ENCODE measurements at places on chromosomes 16 and 17. TPM values are rescaled to one million over a fixed set of nuclear protein-coding genes. Genes with fewer than 3 reads are reported as not detected.

GRCh38 chr17:48619826-48620449 is 4.8 kb upstream of the HOXB8 start:
- no peak for DNase-seq
- H3K27me3 ChIP-seq, result peaks cover 82% of the 10 kb centered on the region
- H3K27ac ChIP-seq, result no peak overlapping the region
- no peaks in the 10 kb centered on the region for H3K36me3 ChIP-seq
- no peak overlapping the region for H3K4me3 ChIP-seq
- H3K4me1 ChIP-seq, result peaks cover 23% of the 10 kb centered on the region

DNA sequence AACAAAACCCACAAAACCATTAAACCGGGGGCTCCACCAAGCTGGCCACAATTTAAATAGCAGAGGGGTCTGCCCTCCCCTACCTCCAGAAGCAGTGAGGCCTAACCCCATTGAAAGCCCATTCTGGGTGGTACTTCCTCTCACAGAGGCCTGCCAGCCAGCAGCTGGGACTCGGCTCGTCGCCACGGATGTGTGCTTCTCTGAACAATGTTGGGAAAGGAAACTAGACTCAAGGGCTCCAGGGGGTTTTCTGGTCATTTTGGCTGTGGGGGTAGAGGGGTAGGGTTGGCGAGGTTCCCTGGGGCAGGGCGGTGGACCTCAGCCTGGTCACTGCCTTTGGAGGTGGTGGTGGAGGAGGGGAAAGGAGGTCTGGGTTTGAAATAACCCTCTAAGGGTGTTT is 4.7 kb upstream of the PLCG2 start:
- peak overlapping the region; percentile 8 for H3K27ac ChIP-seq
- DNase-seq, result no peak
- no peaks in the 10 kb centered on the region for H3K27me3 ChIP-seq
- H3K4me3 ChIP-seq, result no peak overlapping the region
- no peaks in the 10 kb centered on the region for H3K36me3 ChIP-seq

GRCh38 chr16:58511933-58512815 is 3.1 kb upstream of the SETD6 start:
- H3K4me1 ChIP-seq, result peaks cover 17% of the 10 kb centered on the region
- no peaks in the 10 kb centered on the region for H3K36me3 ChIP-seq
- H3K4me3 ChIP-seq, result no peak overlapping the region
- peak; percentile 88 for DNase-seq
- no peak overlapping the region for H3K27ac ChIP-seq

DNA sequence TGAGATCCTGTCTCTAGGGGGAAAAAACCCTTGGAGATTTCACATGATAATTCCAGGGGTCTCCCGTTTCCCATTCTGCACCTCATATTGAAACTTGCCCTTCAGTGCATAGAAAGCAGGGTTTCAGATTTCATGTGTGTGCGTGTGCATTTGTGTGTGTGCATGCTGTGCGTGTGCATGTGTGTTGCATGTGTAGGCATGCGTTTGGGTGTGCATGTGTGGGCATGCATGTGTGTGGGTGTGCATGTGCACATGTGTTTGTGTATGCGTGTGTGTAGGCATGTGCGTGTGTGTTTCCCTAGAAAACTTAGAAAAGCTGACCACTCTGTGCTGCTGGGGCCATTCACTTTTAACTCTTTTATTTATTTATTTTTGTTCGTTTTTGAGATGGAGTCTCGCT is 40.0 kb downstream of the IL21R start:
- H3K4me1 ChIP-seq, result peaks cover 53% of the 10 kb centered on the region
- no peaks in the 10 kb centered on the region for H3K27me3 ChIP-seq
- peaks cover 77% of the 10 kb centered on the region for H3K36me3 ChIP-seq
- no peak overlapping the region for H3K4me3 ChIP-seq

GRCh38 chr16:70252355-70252988 is 732 bp upstream of the EXOSC6 start:
- H3K4me1 ChIP-seq, result peaks cover 24% of the 10 kb centered on the region
- H3K27ac ChIP-seq, result no peak overlapping the region
- H3K36me3 ChIP-seq, result peaks cover 19% of the 10 kb centered on the region
- no peak overlapping the region for H3K4me3 ChIP-seq
- H3K27me3 ChIP-seq, result no peaks in the 10 kb centered on the region

GRCh38 chr17:50360486-50361115 is 12.4 kb downstream of the MRPL27 start:
- no peak for DNase-seq
- H3K4me1 ChIP-seq, result peaks cover 7% of the 10 kb centered on the region
- no peak overlapping the region for H3K27ac ChIP-seq
- H3K4me3 ChIP-seq, result no peak overlapping the region
- peaks cover 34% of the 10 kb centered on the region for H3K36me3 ChIP-seq

DNA sequence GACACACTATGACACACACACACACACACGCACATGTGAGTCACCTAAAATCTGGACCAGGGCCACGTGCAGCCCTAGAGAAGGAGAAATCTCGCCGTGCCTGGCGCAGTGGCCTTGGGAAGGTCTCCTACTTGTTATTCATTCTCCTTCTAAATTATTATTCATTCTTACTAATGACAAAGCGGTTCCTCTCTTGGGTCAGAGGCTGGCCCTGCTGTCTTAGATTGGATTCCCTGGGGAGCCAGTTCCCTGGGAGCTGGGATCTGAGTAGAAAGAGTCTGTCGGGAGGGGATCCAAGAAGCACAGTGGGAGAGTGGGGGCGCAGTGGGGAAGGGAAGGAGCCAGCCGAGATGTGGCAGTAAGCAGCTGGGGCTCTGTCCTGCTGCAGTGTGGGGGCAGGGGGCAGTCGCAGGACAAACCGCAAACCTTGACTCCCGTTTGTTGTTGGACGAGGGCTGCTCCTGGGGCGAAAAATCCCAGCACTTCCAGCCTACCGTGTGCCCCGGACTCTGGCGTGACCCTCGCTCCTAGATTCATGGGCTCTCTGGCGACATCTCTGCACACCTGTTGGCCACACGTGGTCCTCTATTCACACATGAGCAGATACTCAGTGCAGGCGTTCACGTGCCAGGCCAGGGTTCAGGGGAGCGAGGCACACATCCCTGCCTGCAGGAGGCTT is 18.7 kb upstream of the JPH3 start:
- no peak overlapping the region for H3K4me3 ChIP-seq
- DNase-seq, result no peak
- H3K4me1 ChIP-seq, result no peaks in the 10 kb centered on the region
- H3K36me3 ChIP-seq, result no peaks in the 10 kb centered on the region
- peaks cover 2% of the 10 kb centered on the region for H3K27me3 ChIP-seq

DNA sequence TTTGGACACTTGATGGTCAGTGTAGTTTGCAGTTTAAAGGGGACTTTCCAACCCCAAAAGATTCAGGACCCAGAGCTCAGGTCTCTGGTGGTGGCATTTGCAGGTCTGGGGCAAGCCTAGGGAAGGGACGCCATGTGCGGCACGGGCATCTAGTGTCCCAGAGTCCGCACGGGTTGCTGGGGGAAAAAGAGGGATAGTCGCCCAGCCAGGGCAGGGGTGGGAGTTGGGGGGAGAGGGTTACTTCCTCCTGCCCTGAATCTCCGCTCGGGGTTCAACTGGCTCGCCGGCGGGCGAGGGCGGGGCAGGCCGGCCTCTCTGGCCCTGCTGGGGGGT is 239 bp upstream of the CA7 start:
- DNase-seq, result no peak
- H3K36me3 ChIP-seq, result no peaks in the 10 kb centered on the region
- H3K27ac ChIP-seq, result no peak overlapping the region
- H3K27me3 ChIP-seq, result peaks cover 17% of the 10 kb centered on the region
- no peak overlapping the region for H3K4me3 ChIP-seq

RANBP10 gene
- total RNA-seq, result 20.9 TPM

OR4D1 gene
- 1.2 TPM for total RNA-seq
